Activated CD4-positive, alpha-beta T cell treated with anti-CD3 and anti-CD28 coated beads for 36 hours (primary cell): ENCODE measurements at places on chromosomes 7 and 10. TPM values are rescaled to one million over a fixed set of nuclear protein-coding genes. Genes with fewer than 3 reads are reported as not detected.

DNA sequence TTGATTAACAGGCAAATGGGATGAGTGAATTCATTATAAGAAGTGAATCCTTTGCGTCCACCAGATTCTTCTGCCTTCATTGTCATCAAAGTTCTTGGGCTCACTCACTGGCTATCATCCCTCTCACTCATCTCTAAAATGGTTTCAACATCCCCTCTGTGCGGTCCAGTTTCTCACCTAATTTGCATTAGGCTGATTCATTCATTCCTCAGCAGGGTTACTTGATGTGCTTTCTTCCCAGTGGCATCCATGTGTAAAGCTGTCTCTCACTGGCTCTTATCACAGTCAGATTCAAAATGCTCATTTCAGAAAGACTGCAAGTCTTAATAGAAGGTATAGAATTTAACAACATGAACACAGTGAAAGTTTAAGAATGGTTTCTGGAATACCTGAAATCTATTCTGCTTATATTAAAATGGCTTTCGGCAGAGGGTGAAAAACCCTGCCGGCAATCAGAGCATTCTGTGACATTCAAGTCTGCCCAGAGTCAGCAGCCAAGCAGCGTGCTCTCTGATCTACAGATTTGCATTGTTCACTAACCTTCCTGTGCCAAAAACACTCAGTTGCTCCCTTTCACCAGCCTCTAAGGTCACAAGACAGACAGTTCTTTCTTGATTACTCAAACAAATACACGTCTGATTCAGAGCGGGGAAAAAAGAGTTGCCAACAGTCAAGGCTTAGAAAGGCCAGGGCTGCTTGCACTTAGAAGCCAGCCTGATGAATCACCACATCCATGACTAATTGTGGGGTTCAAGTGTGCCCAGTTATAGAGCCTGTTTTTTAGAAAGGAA lies 106.7 kb downstream of the TES start:
- peak; percentile 66 for DNase-seq

DNA sequence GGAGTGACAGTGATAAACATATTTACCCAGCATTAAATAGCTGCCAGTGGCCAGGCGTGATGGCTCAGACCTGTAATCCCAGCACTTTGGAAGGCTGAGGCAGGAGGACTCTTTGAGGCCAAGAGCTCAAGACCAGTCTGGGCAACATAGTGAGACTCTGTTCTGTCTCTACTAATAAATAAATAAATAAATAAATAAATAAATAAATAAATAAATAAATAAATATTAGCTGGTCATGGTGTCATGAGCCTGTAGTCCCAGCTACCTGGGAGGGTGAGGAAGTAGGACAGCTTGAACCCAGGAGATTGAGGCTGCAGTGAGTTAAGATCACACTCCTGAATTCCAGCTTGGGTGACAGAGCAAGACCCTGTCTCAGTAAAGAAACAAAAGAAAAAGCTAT lies 384.0 kb upstream of the ADARB2 start:
- no peak for DNase-seq

COL13A1 gene
- total RNA-seq, result not detected

BAIAP2L1 gene
- total RNA-seq, result 2.3 TPM

SYT15 gene
- total RNA-seq, result 0.91 TPM

C7orf33 gene
- not detected for total RNA-seq

MYL10 gene
- not detected for total RNA-seq

DNA sequence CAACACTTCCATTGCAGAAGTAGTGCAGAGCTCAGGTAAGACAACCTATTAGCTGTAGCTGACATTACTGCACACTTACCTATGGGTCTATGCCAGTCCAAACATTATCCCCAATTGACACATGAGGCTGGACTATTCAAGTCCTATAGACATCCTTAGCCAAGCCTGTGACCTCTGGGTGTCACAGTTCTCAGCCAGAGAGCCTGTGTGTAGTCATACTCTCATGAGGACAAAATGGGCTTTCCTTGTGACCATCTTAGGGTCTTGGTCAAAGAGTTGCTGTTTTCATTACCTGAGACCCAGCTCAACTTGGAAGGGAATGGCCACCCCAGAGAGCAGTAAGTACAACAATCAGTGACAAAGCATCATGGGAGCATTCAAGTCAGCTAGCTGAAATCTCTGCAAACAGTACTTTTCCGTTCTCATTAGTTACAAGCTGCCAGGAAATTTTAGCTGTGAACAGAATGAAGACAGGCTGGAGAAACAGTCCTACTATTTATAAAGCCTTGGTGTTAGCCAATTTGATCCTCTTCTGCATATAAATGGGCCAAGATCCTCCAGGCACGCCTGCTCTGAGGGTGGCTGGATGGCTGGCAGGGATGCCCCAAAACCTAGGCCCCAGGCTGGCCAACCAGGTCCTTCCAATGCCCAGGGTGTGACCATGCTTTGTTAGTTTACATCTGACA lies 44.3 kb downstream of the NUDCD3 start:
- DNase-seq, result no peak

DNA sequence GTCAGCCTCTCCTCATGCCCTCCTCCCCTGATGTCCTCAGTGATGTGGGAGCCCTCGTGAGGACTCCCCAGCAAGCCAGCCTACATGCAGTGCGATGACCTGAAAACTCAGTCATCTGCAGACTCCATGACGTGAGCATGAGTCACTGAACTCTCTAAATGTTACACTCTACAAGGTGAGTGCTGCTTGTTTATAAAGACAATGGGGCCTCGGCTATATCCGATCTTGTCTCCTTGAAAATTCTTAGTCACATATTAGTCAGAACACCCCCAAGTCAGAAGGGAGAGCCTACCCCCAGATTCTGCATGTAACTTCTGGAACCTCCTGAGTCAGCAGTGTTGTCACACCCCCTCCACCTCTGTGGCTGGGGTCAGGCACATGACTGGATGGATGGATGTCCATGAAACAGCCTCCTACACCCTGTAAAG lies 673.8 kb downstream of the INHBA start:
- peak; percentile 36 for DNase-seq

DNA sequence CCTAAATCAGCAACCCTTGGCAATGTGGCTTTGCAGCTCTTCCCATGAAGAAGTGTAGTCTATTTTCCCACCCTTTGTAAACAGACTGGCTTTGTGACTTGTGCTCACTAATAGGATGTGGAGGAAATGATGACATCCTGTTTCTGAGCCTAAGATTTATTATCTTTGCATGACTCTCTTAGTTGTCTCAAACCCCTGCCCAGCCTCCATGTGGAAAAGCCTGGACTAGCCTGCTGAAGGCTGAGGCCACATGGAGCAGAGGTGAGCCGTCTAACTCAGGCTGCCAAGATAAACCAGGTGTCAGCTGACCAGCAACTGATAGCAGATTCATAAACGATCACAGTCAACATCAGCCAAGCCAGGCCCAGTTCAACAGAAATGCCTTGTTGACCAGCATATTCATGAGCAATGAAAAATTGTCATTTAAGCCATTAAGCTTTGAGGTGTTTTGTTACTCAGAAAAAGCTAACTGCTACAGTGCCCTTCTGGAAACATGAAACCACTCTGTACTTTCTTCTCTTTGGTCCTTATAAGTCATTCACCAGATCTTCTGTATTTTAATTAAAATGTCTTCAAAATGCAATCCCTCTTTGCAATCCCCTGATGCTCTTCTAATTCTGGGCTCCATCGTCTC lies 586.3 kb upstream of the ANKRD30A start:
- DNase-seq, result no peak

- peak; percentile 21 for DNase-seq
These were observed 102.9 kb upstream of the FAM20C start for GRCh38 chr7:89232-90019.

DNA sequence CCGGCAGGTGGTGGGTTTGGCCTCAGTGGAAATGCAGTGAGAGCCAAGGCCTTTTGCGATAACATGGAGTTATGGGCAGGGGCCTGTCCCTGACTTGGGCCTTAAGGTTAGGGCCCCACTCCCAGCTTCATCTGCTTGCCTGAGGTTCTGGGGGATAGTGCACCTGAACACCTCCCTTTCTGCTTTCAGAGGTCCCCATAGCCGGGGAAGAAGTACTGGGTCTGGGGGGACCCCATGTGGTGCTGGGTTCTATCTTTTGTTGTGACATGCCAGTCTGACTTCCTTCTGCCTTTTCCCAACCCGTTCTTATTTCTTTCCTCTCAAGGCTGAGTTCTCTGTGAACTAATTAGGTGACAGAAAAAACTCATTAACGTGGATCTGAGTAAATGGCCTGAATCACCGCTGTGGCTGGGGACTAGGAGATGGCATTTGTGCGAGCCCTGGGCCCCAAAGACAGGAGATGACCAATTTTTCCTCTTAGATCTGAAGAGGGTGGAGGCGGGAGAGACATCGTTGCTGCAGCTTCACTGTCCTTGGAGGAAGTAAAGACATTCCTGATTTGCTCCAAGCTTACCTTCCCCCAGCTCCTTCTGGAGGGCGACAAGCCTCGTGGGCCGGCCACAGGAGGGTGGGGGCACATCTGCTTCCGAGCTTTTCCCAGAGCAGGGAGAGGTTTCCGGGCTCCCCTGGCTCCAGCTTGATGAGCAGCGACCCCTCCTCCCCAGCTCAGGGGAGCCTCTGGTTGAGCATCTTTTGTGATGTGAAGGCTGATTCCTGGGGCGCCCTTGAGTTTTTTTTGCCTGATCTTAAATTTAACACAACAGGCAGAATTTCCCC lies 2.0 kb downstream of the AGAP3 start:
- DNase-seq, result no peak

GRCh38 chr7:117112640-117113039 lies 159.3 kb downstream of the ST7 start:
- DNase-seq, result no peak
